ENCODE measurements at places on chromosomes 2 and 18.

- no peak for DNase-seq
Observed at GRCh38 chr2:129301431-129301913, 678.0 kb upstream of the RAB6C start.

DNA sequence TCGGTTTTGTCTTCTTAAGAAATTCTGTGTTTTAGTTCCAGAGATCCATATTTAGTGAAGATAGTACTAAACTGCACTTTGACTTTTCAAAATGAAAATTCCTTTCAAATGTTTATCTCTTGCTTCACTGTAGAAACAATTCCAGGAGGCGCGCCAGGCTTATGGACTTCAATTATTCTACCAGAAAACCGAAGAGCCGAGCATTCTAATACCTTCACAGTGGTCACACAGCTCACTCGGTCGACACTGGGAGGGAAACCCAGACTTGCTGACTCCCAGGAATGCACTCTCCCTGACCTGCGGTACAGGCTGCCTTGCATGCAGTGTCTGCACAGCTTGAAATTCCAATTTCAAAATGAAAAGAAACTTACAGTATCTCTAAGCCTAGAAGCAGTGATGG lies 119.9 kb upstream of the PIEZO2 start:
- DNase-seq = no peak

- no peak for DNase-seq
Observed at GRCh38 chr2:19769513-19769912, 132.3 kb downstream of the TTC32 start.

DNA sequence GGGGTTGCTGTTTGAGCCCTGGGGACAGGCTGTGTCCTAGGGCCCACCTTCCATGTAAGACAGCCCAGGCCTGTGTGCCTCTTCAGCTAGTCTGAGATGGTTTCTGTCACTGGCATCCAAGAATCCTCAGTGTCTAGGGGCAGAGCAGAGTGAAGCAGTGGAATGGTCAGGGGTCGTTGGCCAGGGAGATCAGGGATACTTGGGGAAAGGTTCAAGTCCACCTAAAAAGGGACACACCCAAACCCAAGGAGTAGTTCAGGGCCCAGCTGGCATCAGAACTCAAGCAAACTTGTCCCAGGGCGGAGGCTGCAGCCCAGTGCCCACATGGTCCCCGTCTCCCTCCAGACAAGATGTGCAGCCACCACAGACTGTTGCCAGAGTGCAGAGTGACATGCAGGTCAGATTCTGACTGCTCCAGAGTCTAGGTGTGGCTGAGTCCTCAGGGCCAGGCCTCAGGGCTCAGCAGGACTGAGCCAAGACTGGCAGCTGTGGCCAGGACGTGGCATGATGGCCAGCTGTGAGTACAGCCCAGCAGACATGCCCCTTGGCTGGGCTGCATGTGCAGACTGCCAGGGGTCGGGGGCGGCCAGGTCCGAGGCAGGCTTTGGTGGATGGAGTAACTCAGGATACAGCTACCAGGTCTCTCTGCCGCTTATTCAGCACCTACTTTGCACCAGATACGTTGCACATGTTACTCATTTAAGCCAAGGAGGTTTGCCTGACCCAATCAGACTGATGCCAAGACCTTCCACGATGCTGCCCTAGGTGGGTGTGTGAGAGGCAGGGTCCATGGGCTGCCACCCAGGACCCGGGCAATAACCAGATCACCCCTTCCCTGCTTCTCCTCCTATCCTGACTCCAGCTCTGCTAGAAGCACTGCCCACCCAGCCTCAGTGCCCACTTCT lies 146.6 kb downstream of the SMAD7 start:
- DNase-seq = no peak

- no peak for DNase-seq
Observed at GRCh38 chr2:239479471-239479870, 78.7 kb upstream of the HDAC4 start.

- DNase-seq = no peak
Observed at GRCh38 chr2:171785450-171785849, 98.2 kb downstream of the DYNC1I2 start.

GRCh38 chr2:121398853-121399252 lies 113.9 kb upstream of the TFCP2L1 start:
- no peak for DNase-seq

- no peak for DNase-seq
Observed at GRCh38 chr2:126898636-126899035, at the start of gene TEX51. Gene TEX51 (plus strand): TSS chr2:126898890. CDS start chr2:126898919, 29 bp downstream.

DNA sequence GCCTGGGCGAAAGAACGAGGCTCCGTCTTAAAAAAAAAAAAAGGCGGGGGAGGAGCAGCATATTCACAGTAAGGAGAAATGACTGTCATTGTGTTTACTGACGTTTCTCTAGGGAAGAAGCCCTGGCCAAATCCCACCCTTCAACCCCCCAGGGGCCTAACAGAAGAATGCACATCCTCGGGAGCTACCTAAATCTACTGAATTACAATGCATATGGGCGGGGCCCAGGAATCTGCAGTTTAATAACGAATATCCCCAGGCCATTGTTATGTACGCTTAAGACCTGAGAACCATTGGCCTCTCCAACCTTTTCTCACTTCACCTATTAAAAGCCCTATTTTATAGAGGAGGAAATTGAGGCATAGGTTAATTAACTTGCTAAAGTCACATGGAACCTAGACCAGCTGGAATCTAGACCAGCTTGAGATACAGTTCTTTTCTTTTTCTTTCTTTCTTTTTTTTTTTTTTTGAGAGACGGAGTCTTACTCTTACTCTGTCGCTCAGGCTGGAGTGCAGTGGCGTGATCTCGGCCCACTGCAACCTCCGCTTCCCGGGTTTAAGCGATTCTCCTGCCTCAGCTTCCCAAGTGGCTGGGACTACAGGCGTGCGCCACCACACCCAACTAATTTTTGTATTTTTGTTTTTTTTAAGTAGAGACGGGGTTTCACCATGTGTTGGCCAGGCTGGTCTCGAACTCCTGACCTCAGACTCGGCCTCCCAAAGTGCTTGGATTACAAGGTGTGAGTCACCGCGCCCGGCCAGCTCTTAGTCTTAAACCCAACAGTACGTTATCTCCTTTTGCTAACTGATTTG lies 708 bp upstream of the RIF1 start:
- no peak for DNase-seq

GRCh38 chr2:166230024-166230723 lies 102.4 kb upstream of the SCN1A start:
- DNase-seq = no peak

DNA sequence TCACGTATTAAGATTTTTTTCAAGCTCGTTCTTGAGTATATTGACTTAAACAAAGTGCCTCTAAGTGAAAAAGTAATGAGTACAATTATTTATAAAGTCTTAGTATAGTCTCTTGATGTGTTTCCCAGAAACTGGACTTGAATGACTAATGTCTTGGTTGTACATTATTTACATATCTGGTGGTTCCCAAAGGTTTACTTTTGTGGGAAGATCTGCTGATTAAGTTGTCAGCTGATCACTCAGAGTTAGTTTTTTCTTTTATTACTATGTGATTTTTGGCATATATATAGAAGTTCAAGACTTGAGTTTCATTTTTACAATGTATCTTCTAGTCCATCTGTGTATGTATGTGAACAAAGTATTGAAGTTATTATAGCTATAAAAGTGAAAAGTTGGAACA lies 29.5 kb downstream of the RNF144A start:
- no peak for DNase-seq

- no peak for DNase-seq
Observed at GRCh38 chr2:176534798-176535466, 265.7 kb downstream of the MTX2 start.

GRCh38 chr2:48144777-48145176 lies 238.5 kb upstream of the FBXO11 start:
- peak; percentile 52 for DNase-seq

GRCh38 chr2:231449503-231450054 lies 14.7 kb downstream of the NCL start:
- DNase-seq = no peak

- no peak for DNase-seq
Observed at GRCh38 chr2:91442246-91442905, 2750.9 kb downstream of the RPIA start.

GRCh38 chr2:37060446-37060845 lies 23.7 kb downstream of the HEATR5B start:
- DNase-seq = no peak

DNA sequence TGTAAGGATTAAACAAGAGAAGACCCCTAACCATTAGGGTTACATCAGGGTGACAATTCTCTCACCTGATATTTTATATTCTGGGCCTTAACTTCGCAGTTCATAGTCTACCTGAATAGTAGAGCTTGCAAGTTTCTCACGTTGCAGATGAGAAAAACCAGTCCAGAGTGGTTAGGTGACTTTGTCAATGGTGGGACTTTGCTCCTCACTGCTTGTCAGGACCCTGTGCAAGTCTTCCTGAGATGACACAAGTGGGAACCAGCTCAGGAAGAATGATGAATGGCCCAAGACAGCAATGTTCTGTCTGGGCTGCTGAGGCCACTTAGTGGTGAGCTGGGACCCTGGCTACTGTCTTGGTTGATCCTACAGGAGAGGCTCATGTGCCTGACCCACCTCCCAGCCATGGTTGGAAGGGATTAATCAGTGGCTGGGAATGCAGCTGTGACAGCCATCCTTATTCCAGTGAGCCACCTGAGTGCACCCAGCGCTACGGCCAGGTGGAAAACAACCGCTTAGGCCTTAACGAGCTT lies 16.9 kb downstream of the LGALSL start:
- no peak for DNase-seq

DNA sequence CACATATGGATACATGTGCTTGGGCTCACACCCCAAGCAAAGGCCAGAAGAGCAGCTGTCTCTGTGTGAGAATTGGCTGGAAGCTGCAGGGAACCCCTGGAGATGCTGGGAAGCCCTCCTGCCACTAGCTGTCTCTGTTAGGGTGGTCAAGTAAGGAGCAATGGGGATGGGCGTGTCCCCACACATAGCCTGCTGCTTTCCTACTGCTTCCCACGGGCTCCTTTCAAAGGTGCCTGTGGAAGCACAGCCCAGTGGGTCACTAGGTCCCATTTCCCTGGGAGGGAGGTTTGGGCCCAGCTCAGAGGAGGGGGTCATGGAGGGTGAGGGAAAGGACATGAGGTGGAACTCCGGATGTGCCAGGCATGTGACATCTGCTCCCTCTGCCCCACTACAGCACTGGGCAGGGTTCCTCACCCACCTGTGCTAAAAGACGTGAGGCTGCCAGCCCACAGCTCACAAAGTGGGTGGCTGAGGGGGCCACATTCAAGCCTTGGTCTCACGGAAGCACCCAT lies 24.4 kb upstream of the MAL start:
- no peak for DNase-seq

GRCh38 chr2:210309548-210310233 lies 5.3 kb downstream of the MYL1 start:
- DNase-seq = no peak

DNA sequence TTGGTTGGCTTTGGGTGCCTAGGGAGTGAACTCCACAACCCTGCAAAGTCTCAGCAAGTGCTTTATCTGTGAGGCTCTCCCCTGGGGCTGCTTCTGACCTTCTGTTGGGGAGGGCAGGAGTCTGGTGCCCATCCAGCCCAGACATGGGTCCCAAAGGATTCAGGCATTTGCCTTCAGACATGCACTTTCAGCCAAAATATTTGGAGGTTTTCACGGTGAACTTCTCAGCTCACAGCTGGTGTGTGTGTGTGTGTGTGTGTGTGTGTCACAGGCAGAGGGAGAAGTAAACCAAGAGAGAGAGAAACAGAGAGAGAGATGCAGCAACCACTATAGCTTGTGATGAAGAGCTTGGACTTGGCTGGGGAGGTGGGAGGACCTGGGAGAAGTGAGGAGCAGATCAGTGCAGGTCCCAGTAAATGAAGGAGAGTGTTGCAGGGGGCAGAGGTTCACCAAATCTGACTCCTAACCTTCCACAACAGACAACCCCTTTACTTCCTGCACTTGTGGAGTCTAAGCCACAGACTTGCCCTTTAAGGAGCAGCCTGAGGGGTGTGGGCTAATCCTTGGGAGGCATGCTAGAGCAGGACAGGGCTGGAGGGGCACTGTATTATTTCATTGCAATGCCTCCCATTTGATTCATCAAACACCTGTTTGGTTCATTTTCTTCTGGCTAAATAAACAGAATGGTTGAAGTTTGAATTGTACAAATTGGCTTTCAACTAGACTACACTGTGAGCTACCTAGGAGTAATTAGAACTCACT lies 14.1 kb downstream of the SLC9A4 start:
- no peak for DNase-seq

DNA sequence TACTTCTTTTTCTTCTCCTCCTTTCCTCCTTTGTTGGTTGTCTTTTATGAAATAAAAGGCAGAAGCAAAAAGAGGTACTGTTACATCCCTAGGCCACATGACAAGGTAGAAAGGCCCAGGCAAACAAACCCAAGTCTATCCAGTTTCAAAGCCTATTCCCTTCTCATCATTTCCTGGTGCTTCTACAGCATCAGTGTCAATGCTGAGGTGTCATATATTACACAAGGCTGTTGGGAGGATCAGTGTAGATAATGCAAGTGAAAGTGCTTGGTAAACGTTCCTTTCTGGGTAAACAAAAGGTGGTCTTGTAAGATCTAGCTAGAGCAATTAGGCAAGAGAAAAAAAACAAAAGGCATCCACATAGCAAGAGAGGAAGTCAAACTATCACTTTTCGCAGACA lies 64.9 kb downstream of the EVA1A start:
- DNase-seq = no peak

DNA sequence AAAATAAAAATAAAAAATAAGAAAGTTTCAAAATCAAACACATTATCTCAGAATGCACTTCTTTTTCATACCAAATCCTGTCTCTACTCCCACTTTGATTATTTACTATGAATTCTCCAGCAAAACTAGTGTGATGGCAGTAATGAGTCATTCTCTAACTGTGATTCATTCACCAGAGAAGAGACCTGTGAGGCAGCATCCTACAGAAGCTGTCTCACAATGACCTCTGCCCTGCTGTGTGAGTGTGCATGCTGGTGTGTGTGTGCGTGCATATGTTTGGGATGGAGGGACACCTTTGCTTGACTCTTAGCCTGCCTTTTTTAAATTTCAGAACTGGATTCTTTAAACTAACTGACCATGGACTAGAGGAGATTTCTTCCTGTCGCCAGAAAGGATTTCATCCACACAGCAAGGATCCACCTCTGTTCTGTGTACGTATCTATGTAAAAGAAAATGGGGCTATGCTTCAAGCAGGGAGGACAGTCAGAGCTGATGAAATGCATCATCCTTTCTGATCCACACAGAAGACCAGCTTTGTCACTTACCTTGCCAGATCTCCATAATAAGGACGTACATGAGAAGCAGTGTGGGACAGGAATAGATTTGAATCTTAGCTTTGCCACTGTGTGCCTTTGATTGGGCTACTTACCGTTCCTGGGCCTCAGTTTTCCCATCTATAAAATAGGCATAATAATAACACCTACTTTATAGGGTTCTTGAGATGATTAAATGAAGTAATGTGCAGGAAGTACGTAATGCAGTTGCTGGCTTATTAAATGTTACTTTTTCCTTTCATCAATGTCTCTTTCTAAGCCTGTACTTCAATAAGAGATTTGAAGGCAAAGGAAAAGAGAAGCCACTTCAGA lies 31.2 kb downstream of the STAMBP start:
- no peak for DNase-seq
